Tongue (tissue), 3 donors: ENCODE measurements at places on chromosomes 6 and 20. TPM values are rescaled to one million over a fixed set of nuclear protein-coding genes. Genes with fewer than 3 reads are reported as not detected.

- no peak for DNase-seq
These were observed 5.4 kb upstream of the GCM1 start for GRCh38 chr6:53154071-53154470.

GINS1 gene
- total RNA-seq = 3.8 TPM

DNA sequence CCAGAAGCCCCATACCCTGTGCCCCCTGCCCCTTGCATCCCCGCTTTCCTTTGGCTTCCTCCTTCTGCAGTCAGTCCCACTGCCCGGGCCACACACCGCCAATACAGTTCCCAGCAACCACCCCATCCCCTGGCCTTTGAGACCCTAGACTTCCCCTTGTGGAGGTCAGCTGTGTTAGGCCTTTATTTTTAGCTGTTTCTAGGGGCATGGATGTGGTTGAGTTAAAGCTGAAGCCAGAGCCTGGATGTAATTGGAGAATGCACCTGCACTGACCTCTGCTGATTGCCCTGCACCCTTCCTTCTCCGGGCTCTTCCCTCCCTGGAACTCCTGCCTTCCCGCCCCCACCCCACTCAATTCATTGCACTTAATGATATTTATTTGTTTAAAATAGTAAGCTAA, 33.9 kb downstream of the LYRM2 start:
- no peak for DNase-seq

DNA sequence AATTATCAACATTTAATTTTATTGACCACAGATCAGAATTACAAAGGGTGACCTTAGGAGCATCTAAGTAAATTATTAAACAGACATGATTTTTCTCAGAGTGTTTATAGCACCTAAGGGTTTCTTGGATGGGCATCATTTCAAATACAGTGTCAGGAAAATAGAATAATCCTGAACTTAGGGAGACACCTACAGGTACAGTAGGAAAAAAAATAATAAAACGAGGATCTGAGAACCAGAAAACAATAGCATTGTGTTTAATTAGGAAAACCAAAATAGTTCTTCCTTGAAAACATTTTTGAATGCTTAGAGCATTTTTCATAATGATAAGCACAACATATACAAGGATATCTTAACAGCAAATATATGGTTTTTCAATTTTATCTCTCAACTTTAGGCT, 39.2 kb downstream of the MMUT start:
- DNase-seq = peak; percentile 8

GRCh38 chr6:93293460-93293859, 125.9 kb downstream of the EPHA7 start:
- DNase-seq = no peak

GRCh38 chr6:124655866-124656265, 306.4 kb upstream of the RNF217 start:
- no peak for DNase-seq

DNA sequence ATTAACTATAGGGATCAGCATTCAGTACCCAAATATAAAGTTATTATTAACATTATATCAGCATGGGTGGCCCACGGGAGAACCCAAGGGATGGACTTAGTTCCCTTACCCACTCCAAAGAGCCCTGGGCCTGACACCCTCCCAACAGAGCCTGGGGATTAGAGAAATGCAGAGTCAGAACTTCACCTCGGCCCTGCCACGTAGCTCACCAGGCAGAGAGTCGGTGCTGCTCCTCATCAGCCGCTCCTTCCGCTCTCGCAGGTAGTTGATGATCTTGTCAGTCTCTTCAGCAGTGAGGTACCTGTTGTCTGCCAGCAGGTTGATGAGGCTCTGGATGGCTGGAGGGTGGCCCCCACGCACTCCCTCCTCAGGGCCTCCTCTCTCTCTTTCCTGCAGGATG, 26.6 kb downstream of the NCOA5 start:
- DNase-seq = no peak

HLA-DRA gene
- total RNA-seq = 43.7 TPM

DNA sequence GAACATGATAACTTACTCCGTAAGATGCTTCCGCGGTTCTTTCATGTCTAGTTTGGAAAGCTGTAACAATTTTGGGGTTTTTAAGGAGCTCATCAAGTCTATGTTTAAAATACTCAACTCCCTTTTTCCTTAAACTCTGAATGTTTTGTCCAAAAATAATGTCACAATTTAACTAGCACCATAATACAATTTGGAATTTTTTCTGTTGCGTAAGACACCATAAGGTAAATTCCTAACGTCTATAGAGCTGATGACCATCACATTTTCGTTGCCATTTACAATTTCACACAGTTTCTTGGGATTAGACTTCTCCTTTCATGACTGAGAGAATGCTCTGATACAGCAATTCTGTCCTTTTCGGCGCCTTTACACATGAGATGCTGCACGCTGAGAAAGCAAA, 26.7 kb upstream of the FOXF2 start:
- no peak for DNase-seq

GRCh38 chr6:127842562-127842961, 58.3 kb downstream of the THEMIS start:
- no peak for DNase-seq

DNA sequence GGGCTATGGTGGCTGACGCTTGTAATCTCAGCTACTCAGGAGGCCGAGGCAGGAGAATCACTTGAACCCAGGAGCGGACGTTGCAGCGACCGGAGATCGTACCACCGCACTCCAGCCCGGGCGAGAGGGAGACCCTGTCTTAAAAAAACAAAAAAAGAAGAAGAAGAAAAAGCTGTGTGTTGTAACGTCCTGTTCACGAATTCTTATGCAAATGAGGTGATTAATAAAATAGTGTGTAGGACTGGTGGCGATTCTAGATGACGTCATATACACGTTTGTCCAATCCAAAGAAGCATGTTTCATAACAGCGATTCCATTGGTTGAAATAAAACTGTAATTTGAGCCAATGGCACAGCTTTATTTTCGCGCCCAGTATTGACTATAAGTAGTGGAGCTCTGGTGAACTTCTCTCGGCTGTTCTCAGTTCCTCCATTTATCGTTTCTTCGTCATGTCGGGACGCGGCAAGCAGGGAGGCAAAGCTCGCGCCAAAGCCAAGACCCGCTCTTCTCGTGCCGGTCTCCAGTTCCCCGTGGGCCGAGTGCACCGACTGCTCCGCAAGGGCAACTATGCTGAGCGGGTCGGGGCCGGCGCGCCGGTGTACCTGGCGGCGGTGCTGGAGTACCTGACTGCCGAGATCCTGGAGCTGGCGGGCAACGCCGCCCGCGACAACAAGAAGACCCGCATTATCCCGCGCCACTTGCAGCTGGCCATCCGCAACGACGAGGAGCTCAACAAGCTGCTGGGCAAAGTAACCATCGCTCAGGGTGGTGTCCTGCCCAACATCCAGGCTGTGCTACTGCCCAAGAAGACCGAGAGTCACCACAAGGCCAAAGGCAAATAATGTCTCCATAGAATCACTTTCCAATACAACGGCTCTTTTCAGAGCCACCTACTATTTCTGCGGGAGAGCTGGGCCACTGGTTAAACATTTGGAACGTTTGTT, 47.0 kb downstream of the OR2B2 start:
- DNase-seq = peak; percentile 98

MYL9 gene
- 8.3 TPM for total RNA-seq

GRCh38 chr6:4606016-4606415, 170.2 kb upstream of the CDYL start:
- no peak for DNase-seq

TXLNB gene
- total RNA-seq = 188 TPM

GRCh38 chr6:37723016-37723415, 25.3 kb upstream of the MDGA1 start:
- no peak for DNase-seq

GRCh38 chr20:46060301-46060881, 29.4 kb downstream of the NCOA5 start:
- no peak for DNase-seq
